Fibroblast of skin of right quadriceps (primary cell): ENCODE measurements at places on chromosomes 7 and 10.

GRCh38 chr7:47587976-47588375 lies 6.1 kb upstream of the TNS3 start:
- no peak for DNase-seq

DNA sequence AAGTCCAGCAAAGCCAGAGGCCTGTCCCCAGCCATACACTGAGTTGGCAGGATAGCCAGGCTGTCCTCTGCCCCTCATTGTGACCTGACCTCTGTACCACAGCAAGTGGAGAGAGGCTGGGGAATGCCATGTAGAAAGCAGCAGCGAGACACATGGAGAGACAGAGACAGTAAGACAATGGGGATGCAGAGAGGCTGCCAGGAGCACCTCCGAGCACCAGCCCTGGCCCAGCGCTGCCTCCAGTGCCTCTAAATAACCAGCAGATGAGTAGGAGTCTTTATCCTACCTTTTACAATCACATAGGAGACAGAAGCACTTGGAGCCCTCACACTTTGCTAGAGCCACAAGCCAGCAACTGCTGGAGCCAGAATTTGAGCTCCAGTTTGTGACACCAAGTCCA lies 8.1 kb downstream of the GDF2 start:
- no peak for DNase-seq

- peak; percentile 83 for DNase-seq
Measured at GRCh38 chr10:101041252-101041761, 10.3 kb downstream of the SFXN3 start.

GRCh38 chr10:76168437-76168836 lies 737.0 kb downstream of the LRMDA start:
- no peak for DNase-seq

GRCh38 chr10:127092916-127093315 lies 103.5 kb downstream of the INSYN2A start:
- no peak for DNase-seq
